Endothelial cell of umbilical vein (primary cell): ENCODE measurements at places on chromosomes 2 and 18. TPM values are rescaled to one million over a fixed set of nuclear protein-coding genes. Genes with fewer than 3 reads are reported as not detected.

DNA sequence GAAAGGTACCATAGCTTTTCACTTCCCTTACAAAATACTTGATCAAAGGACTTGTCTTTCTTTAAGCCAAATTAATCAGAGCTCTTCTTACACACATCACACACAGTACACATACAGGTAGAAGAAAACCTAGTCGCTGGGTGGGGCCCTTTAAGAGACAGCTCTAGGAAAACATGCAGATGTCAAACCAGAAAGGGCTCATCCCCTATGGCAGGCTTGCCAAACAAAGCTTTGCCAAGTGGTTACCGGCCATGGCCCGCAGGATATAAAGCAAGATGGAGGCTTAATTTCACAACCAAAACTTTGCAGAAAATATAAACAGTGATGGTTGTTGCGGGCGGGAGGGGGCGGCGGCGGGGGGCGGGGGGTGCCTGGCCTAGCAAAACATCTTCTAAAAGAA, 2156.0 kb upstream of the PIK3C3 start:
- no peaks in the 10 kb centered on the region for H3K27me3 ChIP-seq
- H3K36me3 ChIP-seq, result no peaks in the 10 kb centered on the region

Gene CRACDL
- 0.92 and 1.6 TPM in 2 replicates for polyA plus RNA-seq

DNA sequence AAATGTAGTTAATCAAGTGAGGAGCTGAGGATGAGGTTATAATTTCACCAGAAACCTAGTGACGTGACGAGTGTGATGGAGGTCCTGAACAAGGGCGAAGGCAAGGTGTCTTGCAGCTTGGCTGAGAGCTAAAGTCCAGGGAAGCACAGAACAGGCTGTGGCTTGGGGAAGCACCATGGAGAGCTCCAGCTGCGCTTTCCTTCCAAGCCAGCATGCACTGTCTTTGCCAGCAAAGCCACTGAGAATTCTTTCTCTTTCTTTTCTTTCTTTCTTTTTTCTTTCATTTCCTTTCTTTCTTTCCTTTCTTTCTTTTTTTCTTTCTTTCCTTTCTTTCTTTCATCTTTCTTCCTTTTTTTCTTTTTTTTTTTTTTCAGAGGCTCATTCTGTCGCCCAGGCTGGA, 239.3 kb downstream of the FBXO15 start:
- no peaks in the 10 kb centered on the region for H3K4me1 ChIP-seq
- H3K36me3 ChIP-seq, result no peaks in the 10 kb centered on the region
- no peak overlapping the region for H3K4me3 ChIP-seq
- DNase-seq, result no peak

- H3K4me1 ChIP-seq, result peaks cover 29% of the 10 kb centered on the region
- H3K27ac ChIP-seq, result no peak overlapping the region
- H3K27me3 ChIP-seq, result no peaks in the 10 kb centered on the region
Observed at GRCh38 chr18:35624146-35624545, 42.6 kb downstream of the GALNT1 start.

Gene M1AP
- polyA plus RNA-seq, result 0.04 TPM in 1 of 2 replicates, not detected in the other

DNA sequence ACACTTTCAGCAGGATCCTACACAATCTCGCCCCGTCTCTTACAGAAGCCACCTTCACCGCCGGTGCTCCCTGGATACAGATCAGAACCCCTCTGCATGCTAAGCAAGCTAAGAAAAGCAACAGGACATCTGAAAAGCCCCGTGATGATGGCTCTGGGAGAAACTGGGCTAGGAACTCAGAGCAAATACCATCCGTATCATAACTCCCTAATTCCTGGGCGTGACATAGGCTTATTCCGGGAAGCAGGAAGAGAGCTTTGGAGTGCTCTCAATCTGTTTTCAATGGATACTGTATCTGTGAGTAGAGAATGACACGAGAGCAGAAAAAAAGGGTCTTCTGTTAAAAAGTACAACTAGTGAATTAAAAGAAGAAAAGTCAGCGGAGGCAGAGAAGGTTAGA, 121.6 kb downstream of the SPP2 start:
- no peaks in the 10 kb centered on the region for H3K36me3 ChIP-seq
- peaks cover 2% of the 10 kb centered on the region for H3K4me1 ChIP-seq
- no peak overlapping the region for H3K4me3 ChIP-seq
- H3K27ac ChIP-seq, result no peak overlapping the region

- H3K27ac ChIP-seq, result no peak overlapping the region
- no peak overlapping the region for H3K4me3 ChIP-seq
- no peak for DNase-seq
- H3K4me1 ChIP-seq, result no peaks in the 10 kb centered on the region
- no peaks in the 10 kb centered on the region for H3K27me3 ChIP-seq
- no peaks in the 10 kb centered on the region for H3K36me3 ChIP-seq
Observed at GRCh38 chr2:117631152-117631945, 183.1 kb upstream of the DDX18 start.

DNA sequence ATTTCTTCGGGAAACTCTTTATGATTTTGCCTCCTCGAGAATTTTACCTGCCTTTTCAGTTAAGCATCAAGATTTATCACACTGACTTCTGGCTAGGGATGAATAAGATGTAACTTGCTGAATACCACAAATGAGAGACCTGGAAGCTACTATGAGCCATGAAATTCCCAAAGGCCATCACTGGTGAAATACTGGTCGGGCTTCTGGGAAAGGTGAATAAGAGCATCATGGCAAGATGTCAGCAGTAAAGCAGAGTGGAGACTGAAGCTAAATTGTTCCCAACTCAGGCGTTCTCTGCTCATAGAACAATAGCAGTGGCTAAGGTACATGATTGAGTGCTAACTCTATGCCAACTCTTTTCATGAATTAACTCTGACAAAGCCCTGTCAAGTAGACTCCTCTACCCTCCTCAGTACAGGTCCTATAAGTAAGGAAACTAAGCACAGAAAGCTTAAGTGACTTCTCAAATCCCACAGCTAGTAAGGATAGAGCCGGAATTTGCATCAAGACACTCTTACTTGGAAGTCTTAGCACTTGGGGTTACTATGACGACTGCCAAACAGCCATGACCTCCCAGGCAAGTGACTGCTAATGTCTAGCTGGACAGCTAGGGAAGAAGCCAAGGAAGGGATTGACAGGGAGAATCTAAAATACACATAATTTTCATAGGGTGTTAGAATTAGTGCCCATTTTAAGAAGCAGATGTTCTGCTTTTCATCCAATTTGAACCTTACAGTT, 22.7 kb upstream of the DSC3 start:
- DNase-seq, result no peak
- no peaks in the 10 kb centered on the region for H3K36me3 ChIP-seq
- H3K4me1 ChIP-seq, result no peaks in the 10 kb centered on the region
- H3K27me3 ChIP-seq, result no peaks in the 10 kb centered on the region
- H3K4me3 ChIP-seq, result no peak overlapping the region
- H3K27ac ChIP-seq, result no peak overlapping the region

Gene REL
- polyA plus RNA-seq, result 2.4 and 3.5 TPM in 2 replicates

Gene HOXD9
- 1.9 and 2.3 TPM in 2 replicates for polyA plus RNA-seq

GRCh38 chr2:160632084-160632975, 138.7 kb upstream of the RBMS1 start:
- no peak overlapping the region for H3K27ac ChIP-seq
- DNase-seq, result no peak
- peaks cover 9% of the 10 kb centered on the region for H3K4me1 ChIP-seq
- H3K36me3 ChIP-seq, result no peaks in the 10 kb centered on the region
- H3K4me3 ChIP-seq, result no peak overlapping the region

Gene FSHR
- not detected in 2 replicates for polyA plus RNA-seq

GRCh38 chr2:234593636-234594035, 96.8 kb upstream of the ARL4C start:
- H3K36me3 ChIP-seq, result no peaks in the 10 kb centered on the region
- H3K27me3 ChIP-seq, result no peaks in the 10 kb centered on the region
- no peak for DNase-seq
- H3K4me1 ChIP-seq, result no peaks in the 10 kb centered on the region
- no peak overlapping the region for H3K27ac ChIP-seq

Gene C2orf15
- not detected in 2 replicates for polyA plus RNA-seq

Gene C2orf72
- polyA plus RNA-seq, result 0.01 and 0.02 TPM in 2 replicates

DNA sequence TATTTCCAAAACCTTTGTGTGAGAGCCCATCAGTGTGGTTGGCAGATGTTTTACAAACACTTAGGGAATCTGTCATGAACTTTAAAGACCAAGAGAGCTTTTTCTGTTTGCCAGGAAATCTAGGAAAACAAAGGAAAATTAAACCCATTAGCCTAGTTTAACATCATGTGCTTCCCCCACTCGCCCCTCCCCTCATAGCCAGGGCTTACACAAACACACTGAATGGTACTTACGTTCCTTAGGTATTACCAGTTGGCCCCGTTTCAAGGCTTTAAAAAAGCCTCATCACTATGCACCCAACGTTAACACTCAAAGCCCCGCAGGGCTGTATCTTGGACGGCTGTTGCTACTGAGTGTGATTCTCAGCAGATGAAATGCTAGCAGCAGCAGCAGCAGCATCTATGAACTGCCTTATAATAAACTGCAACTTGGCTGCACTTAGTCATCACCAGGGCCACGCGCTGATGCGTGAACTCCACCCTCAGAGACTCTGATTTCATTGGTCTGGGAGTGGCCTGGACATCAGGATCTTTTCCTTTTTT, 20.1 kb upstream of the TTC39C start:
- no peak overlapping the region for H3K27ac ChIP-seq
- peaks cover 5% of the 10 kb centered on the region for H3K27me3 ChIP-seq
- H3K4me3 ChIP-seq, result no peak overlapping the region
- peaks cover 3% of the 10 kb centered on the region for H3K4me1 ChIP-seq
- DNase-seq, result peak; percentile 58

DNA sequence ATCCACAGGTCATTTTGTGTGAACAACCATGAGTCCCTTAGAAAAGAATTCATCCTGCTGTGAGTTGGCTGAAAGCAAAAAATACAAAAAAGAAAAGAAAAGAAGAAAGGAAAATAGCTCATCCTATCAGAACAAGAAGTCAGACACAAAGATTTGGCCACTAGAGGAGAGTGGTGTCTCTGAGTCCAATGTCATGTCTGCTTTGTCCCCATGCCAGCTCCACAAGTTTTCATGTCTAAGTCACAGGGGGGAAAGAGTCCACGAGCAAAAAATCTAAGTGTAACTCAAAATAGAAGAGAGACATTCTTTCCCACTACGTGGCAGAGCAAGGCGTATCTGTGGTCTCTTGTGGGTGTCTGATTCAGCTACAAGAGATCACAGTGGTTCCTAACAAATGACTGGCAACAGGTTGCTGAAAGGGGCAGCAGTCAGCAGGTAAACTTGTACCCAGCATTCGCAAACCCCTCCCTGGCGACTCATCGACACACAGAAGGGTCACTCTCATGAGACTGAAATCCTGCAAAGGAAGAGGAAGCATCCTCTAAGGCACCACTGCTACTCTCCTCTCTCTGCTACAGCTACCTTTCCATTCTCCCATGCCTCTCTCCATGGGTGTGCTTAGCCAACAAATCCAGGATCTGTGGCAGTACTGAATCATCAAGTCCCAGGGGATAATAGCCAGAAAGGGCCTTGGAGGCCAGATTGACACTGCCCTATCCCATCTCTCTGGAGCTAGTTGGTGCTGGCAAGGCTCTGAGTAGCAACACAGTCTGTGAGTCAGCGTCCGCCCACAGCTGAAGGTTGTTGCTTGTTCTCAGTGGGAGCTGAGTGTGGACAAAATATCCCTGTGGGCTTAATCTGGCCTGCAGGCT, 123.0 kb upstream of the SLC39A10 start:
- H3K27ac ChIP-seq, result no peak overlapping the region
- no peak overlapping the region for H3K4me3 ChIP-seq
- H3K36me3 ChIP-seq, result no peaks in the 10 kb centered on the region
- H3K4me1 ChIP-seq, result no peaks in the 10 kb centered on the region

Gene CRYGD
- polyA plus RNA-seq, result not detected in 2 replicates

GRCh38 chr2:234111523-234111922, 61.0 kb downstream of the SPP2 start:
- H3K27me3 ChIP-seq, result no peaks in the 10 kb centered on the region
- no peaks in the 10 kb centered on the region for H3K36me3 ChIP-seq
- no peak overlapping the region for H3K27ac ChIP-seq
- no peaks in the 10 kb centered on the region for H3K4me1 ChIP-seq
- H3K4me3 ChIP-seq, result no peak overlapping the region
- no peak for DNase-seq

DNA sequence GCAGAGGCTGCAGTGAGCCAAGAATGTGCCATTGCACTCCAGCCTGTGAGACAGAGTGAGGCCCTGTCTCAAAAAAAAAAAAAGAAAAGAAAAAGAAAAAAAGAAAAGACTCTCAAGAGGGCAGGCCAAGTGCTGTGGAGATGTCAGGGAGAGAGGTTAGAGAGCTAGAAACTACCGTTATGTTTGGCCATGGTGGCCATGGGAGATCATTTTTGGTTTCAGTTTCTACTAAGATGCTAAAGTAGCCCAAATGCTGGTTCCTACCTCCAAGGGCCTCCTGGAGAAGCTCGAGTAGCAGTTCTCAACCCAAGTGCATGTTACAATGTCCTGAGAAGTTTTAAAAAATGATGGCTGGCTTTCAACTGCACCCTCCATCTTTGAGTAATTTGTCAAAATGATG, 47.4 kb upstream of the TCF4 start:
- no peak for DNase-seq
- H3K27ac ChIP-seq, result no peak overlapping the region
- no peaks in the 10 kb centered on the region for H3K4me1 ChIP-seq
- H3K27me3 ChIP-seq, result no peaks in the 10 kb centered on the region
- no peak overlapping the region for H3K4me3 ChIP-seq
- no peaks in the 10 kb centered on the region for H3K36me3 ChIP-seq

Gene LIMS4
- polyA plus RNA-seq, result 18.3 and 28.8 TPM in 2 replicates

DNA sequence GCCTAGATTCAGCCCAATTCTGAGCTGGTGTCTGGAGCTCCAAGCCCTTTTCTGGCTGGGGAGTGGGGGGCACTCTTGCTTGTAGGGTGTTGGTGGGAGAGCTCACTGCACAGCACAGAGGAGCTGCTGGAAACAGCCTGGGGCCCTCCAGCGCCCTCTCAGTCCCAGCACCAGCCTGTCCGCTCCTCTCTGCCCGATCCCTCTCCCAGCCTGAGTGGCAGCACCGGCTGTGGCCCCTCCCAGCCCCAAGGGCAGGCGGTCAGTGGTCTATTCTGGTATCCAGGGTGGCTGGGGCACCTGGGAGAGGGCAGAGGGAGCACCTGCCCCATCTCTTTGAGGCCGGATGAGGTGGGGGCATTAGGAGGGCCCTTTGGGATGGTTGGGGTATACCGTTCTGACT, 13.2 kb upstream of the DES start:
- no peaks in the 10 kb centered on the region for H3K36me3 ChIP-seq
- H3K27me3 ChIP-seq, result no peaks in the 10 kb centered on the region
- H3K27ac ChIP-seq, result no peak overlapping the region
- peaks cover 2% of the 10 kb centered on the region for H3K4me1 ChIP-seq
- no peak for DNase-seq

Gene CTDP1
- 13.5 and 15.3 TPM in 2 replicates for polyA plus RNA-seq

Gene OR6B2
- not detected in 2 replicates for polyA plus RNA-seq

Gene LMAN2L
- polyA plus RNA-seq, result 20.5 and 21.2 TPM in 2 replicates

Gene MALL
- 26.3 and 31.5 TPM in 2 replicates for polyA plus RNA-seq

DNA sequence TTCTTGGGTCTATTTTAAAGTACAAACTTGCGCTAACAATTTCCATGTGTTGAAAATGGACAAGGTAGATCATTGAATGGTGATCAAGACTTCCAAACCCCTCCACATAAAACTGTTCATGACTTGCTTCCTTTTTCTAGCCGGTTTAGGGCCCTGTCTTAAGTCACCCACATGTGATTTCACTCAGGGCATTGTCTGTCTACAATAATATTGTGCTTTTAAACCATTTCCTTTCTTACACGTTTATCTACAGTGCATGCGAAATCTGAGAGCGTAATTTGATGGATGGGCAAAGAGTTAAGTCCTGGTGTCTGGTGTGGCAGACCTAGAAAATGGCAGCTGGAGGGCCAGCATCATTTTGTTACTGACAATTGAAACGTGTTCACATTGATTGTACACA, 2.0 kb upstream of the ZNF516 start:
- DNase-seq, result no peak
- H3K27me3 ChIP-seq, result peaks cover 7% of the 10 kb centered on the region
- H3K4me3 ChIP-seq, result no peak overlapping the region

- DNase-seq, result no peak
- H3K27me3 ChIP-seq, result no peaks in the 10 kb centered on the region
- H3K4me3 ChIP-seq, result no peak overlapping the region
- no peaks in the 10 kb centered on the region for H3K36me3 ChIP-seq
- peak overlapping the region; percentile 93 for H3K27ac ChIP-seq
Observed at GRCh38 chr2:196987298-196987648, 60.8 kb upstream of the PGAP1 start.
